ENCODE measurements at places on chromosomes 4 and X.

DNA sequence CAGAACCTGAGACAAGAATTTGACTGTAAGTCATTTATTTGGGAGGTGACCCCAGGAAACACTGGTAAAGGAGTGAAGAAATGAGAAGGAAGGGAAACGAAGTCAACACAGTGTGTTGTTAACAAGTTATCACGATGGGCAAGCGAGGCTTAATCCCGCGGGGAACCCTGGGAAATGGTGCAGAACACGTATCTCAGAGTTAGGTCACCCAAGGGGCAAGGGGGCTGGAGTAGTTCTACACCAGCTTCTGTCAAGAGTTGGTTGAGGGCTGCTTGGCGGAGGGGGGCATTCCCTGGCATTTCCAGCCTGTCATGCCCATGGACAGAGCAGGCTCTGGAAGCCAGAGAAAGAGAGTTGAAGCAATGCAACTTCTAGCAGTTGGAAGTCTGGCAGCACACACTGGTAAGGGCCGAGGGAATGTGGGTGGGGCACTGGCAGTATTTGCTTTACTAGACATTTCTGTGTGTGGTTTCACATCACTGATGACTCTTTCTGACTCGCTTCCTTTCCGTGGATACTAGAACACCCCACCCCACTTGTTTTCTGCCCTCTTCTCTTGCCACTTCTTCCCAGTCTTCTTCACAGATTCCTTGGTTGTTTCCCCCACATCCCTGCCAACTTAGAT is 52.2 kb upstream of the ADGRG2 start:
- DNase-seq = no peak

DNA sequence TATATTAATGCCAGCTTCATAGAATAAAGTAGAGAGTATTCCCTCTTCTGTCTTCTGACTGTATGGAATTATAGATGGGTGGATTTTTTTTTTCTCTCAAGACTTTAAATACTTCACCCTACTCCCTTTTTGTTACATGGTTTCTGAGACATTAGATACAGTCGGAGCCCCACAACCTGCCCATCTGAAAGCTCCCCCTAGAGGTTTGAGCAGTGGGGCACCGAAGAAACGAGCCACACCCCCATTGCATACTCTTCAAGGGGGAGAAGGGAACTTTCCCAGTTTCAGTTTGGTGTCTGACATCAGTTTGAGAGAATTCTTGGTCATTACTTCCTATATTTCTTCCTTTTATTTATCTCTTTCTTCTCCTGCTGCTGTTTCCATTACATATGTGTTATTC is 437.6 kb upstream of the AGA start:
- DNase-seq = no peak

- no peak for DNase-seq
These were observed 664 bp downstream of the PRSS12 start for GRCh38 chr4:118351851-118352827.

DNA sequence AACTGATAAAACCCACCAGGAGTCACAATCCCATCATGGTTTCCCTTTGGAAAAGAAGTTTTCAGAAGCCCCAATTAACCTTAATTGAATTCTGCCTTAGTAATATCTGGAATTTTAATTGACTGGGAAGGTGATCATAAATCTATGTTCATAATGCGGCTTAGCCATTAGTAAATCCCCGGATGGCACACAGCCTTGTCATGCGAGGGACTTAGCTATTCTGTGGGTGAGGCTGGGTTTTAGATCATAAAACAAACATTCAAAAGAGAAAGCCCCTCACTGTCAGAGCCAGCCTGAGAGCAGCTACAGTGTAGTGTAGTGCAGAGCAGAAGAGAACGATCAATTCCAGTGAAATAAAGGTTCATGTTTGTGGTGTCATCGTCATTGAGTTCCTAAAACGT is 124.0 kb upstream of the NOCT start:
- peak; percentile 29 for DNase-seq

GRCh38 chr4:10006231-10006600 is 15.1 kb downstream of the SLC2A9 start:
- no peak for DNase-seq

DNA sequence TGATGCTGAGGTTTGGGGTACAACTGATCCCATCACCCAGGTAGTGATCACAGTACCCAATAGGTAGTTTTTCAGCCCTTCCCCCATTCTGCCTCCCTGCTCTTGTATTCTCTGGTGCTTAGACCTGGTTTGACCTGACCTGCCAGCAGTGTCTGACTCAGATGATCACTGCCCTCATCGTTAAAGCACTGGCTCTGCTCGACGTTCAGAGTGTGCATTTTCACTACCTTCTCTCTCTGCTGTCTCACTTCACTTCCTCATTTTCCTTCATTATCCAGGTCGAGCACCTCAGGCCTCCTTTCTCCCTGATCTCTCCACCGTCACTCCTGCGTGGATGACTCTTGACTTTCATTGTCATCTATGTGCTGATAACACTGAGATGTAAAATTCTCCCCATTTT is 83.6 kb downstream of the PARM1 start:
- DNase-seq = no peak

DNA sequence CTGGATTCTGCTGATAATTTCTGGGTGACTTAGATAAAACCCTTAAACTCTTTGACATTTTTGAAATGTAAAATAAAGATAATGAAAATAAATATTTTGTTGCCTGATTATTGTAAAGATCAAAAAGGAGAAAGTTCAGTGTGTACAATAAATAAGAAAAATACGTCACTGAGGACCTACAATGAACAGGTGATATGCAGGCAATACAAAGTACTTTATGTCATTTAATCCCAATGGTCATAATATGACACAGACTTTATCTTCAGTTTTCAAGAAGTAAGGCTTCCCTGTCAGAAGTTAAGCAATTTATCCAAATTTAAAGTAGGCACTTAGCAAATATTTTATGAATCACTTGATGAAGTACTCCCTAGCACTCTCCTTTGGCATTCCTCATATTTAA is 532.8 kb downstream of the GBA3 start:
- no peak for DNase-seq

DNA sequence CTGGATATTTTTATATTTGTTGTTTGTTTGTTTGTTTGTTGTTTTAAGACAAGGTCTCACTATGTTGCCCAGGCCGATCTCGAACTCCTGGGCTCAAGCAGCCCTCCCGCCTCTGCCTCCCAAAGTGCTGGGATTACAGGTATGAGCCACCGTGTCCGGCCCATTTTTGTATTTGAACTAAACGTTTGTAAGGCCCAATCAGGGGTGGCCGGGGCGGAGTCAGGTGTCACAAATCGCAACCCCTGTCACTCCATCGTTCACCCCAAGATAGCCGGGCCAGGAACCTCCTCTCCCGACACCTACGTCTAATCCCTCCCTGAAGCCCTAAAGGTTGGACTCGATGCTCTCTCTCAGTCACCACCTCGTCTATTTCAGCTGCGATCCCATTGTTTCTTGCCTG is 722 bp upstream of the EFHC2 start:
- DNase-seq = no peak

- no peak for DNase-seq
These were observed 279.0 kb downstream of the HS3ST1 start for GRCh38 chr4:11149612-11150259.

GRCh38 chr4:48968814-48969213 is 17.3 kb upstream of the CWH43 start:
- no peak for DNase-seq

DNA sequence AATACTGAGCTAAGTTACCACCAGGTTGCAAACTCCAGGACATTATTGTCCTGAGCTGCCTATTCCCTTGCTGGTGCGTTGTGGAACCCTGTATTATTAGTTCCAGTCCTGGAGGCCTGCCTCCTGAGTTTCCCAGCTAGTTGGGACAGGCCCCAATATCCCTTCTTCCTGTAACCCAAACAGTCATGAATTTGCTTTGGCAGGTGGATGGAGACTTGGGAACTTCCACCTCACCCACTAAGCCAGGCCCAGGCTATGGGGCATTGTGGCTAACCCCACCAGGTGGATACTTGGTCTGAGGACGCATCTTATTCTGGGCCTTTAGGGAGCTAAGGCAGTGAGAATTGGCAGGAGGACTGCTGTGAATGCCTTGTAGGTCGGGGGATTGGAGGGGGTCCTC is 5.0 kb downstream of the RBM3 start:
- no peak for DNase-seq

DNA sequence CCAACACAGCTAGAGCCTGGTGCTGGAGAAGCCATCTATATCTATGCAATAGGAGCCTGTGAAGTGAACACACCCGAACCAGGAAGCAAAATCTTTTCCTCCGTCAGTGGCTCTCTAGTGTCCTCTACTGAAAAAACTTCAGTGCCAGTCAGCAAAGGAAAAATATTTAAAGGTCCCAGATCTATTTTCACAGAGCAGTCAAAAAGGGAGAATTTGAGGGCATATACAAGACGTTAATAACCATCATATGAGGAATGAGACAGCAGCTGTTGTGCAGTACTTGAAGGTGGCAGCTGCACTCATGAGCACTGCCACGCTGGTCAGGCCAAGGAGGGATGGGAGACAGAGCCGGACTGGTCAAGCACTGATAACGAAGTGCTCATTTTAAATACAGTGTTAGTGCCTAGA is 14.4 kb downstream of the MCUB start:
- DNase-seq = no peak
